Smooth muscle cell of the pulmonary artery (primary cell): ENCODE measurements at places on chromosomes 7 and 10. TPM values are rescaled to one million over a fixed set of nuclear protein-coding genes. Genes with fewer than 3 reads are reported as not detected.

The SPRN gene
- total RNA-seq, result 0.39 and 1.6 TPM in 2 replicates

The PPIF gene
- total RNA-seq, result 26.1 and 28.1 TPM in 2 replicates

The SPDYE16 gene
- not detected in 2 replicates for total RNA-seq

The NUPR2 gene
- not detected in 2 replicates for total RNA-seq

The CCDC136 gene
- 6.3 and 7.5 TPM in 2 replicates for total RNA-seq

The KCNMA1 gene
- total RNA-seq, result 71.3 and 116 TPM in 2 replicates

The CCDC172 gene
- total RNA-seq, result not detected in 2 replicates

The ZSCAN21 gene
- 7.6 and 10.4 TPM in 2 replicates for total RNA-seq
